Stimulated activated CD8-positive, alpha-beta memory T cell treated with anti-CD3 and anti-CD28 coated beads, Interleukin-2, amount 100 ng/mL, for 48 hours (primary cell): ENCODE measurements at places on chromosomes 13 and 19.

DNA sequence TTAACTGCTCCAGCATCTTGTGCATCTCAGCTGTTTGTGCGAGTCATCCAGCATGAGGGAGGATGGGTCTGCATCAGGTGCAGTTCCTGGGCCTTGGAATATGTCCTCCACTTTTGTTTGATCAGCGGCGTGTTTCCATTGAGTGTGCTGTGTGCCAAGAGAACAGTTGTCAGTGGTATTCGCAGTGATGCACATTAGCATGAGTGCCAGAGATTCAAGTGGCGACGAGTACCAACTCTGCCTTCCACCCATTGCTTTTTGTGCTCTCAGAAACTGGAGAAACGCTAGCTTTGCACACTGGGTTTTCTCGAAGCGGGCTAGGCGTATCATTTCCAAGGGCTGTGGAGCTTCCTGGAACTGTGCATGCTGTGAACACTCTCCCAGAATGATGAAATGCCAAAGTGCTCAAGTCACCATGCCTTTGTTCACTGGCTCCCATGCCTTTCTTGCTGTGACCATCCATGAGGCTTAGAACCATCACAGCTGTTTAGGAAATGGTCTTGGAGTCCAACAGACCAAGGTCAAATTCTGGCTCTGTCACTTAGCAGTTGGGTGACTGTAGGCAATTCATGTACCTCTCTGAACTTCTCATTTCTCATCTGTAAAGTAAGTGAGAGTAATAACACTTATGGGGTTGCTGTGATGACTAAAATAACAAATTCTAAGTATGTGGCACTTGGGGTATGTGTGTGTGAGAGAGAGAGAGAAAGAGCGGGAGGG is 18.4 kb downstream of the LRCH1 start:
- DNase-seq: no peak

- DNase-seq: no peak
These were observed 4.1 kb upstream of the UBAC2 start for GRCh38 chr13:99196466-99197116.

GRCh38 chr19:347946-348861 is 3.6 kb upstream of the MIER2 start:
- DNase-seq: no peak

GRCh38 chr13:71214821-71215220 is 652.2 kb downstream of the DACH1 start:
- no peak for DNase-seq

DNA sequence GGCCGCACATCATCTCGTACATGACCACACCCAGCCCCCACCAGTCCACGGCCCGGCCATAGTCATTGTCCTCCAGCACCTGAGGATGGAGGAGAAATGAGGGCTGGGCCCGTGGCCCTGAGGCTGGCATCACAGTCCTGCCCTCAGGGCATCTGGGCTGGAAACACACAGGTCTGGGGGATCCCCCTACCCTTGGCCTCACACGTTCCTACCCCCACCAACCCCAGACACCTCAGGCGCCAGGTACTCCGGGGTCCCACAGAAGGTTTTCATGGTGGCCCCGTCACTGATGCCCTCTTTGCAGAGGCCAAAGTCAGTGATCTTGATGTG is 9.5 kb upstream of the CCNP start:
- no peak for DNase-seq

DNA sequence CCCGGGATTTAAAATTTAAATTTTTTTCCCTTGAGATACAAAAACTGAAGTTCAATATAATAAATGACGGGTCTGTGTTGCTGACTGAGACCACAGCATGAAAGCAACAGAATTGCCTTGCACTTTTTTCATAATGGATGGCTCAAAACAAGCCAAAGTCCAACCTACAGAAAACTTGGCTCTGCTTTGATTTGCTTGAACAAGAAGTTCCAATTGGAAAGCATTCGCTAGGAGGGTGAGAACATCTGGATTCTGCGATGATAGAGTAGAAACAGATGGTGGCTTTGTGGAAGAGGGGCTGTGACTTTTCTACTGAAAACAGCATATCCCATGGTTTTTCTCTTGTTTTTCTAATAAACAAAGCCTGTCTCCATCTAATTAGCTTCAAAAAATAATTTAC is 46.4 kb downstream of the THSD1 start:
- no peak for DNase-seq

- DNase-seq: no peak
These were observed 45.6 kb downstream of the LHFPL6 start for GRCh38 chr13:39557285-39557955.

- no peak for DNase-seq
These were observed 290.4 kb downstream of the DACH1 start for GRCh38 chr13:71576571-71576970.

DNA sequence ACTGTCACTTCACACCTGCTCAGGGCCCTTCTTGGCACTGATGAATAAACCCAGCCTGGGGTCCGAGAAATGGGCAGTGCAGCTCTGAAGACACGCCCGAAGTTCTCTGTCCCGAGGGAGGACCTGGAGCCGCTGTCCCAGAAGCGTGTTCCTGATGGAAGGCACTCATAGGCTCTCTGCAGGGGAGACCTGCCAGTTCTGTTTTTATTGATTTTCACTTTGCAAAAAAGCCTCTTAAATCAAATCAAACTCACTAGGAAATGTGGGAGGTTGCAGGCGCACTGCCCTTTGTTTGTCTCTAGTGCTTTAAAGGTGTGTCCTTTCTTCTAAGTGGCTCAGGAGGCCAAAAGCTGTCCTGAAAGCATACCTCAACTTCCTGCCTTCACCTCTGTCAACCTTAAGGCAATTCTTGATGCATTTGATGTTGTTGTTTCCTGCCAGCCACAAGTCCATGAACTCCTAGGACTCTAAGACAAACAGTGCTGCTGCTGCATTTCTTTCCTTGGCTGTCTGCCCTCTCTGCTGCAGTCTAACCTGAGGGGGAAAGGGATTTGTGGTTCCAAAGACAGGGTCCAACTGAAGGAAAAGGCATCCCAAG is 663.2 kb downstream of the UQCRFS1 start:
- no peak for DNase-seq
